DMS153 (cell line): ENCODE measurements at places on chromosomes 3 and 15.

GRCh38 chr3:158488670-158489069 lies 82.3 kb upstream of the MLF1 start:
- DNase-seq: no peak

DNA sequence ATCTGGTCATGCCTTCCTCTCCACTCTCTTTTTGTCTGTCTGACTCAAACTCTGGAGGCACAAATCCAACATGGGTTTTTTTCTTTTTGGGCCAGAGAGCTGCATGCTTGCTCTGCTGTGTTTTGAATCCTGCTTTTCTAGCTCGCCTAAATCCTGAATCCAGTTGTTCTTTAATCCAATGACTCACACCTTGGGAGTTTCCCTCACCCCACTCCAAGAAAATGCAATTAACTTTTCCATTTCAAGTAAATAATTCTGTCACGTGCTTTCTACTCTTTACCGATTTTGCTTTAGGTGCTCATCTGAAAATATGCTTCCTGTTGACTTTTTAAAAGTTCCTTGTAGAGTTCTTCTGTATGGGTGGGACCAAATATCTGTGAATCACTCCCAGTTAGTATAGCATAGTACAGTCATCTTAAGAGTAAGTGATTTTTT lies 47.6 kb downstream of the SLMAP start:
- DNase-seq: no peak

DNA sequence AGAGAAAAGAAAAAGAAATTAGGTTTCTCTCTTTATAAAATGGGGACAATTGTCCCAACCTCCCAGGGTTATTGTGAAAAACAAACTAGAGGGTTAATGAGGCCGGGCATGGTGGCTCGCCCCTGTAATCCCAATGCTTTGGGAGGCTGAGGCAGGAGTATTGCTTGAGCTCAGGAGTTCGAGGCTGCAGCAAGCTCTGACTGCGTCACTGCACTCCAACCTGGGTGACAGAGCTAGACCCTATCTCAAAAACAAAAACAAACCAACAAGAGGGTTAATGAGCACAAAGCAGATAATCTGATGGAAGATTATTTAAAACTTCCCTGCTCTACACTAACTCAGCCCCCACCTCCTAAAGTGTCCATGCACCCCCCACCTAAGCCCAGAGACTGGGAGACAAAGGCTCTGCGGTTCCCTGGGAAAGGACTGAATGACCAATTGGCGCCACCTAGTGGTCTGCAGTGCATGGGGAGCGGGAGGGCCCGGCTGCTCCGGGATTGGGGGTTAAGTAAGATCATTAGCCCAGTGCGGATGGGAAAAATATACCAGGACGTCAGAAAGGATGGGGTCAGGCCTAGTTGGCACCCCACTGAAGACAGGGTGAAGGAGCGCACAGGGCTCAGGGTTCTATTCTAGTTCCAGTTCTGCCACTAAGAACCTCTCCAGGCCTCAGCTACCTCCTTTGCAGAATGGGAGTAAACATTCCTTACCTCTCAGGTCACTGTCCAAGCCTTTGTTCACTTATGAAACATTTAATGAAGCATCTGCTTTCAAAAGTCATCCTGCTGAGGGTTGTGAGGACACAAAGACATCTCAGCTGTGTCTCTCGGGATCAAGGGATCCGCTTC lies 15.6 kb downstream of the PIF1 start:
- no peak for DNase-seq

DNA sequence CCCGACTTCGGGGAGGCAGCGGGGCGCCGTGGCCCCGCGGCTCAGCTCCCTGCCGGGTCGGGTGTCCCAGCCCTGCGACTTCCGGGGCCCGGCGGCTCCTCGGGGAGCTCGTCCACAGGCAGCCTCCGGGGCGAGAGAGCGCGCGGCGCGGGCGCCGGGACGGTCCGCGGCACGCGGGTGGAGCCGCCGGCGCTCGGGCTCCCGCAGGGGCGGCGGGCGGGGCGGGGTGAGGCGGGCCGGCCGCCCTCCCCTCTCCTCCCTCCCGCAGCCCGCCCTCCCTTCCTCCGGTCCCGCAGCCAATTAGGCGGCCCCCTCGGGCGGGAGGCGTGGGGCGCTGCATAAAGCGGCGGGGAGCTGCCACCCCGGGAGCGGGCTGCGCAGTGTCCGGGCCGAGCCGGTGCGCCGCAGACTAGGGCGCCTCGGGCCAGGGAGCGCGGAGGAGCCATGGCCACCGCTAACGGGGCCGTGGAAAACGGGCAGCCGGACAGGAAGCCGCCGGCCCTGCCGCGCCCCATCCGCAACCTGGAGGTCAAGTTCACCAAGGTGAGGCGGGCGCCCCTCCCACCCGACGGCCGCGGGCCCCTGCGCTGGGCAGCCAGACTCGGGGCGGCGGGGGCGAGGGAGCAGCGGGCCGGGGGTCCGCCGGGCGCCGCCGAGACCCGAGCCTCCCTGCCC lies at the start of gene ALDH1A3:
ALDH1A3 (plus strand) TSS at position 368 of the 675 bp plus-strand sequence; CDS start at position 445, 77 bp downstream.
- DNase-seq: no peak

DNA sequence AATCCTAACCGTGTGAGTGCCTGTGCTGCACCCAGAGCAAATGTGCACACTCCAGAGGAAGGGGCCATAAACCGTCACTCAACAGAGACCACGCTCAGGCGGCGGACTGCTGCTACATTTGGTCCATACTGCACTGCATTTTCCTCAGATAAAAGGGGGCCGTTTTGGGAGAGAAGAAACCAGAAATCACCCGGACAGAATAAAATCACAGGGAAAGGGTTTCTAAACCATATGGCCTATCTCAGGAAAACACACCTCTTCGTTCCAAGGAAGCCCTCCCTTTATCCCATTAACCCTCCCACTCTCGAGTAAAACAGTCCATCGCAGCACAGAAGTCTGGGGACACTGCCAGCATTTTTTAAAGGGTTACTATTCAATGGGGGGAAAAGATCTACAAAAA lies 7.6 kb downstream of the IL17RD start:
- no peak for DNase-seq

GRCh38 chr15:75891895-75892294 lies 11.8 kb upstream of the FBXO22 start:
- DNase-seq: no peak

- peak; percentile 42 for DNase-seq
These were observed 60.9 kb downstream of the ARNT2 start for GRCh38 chr15:80464951-80465625.

DNA sequence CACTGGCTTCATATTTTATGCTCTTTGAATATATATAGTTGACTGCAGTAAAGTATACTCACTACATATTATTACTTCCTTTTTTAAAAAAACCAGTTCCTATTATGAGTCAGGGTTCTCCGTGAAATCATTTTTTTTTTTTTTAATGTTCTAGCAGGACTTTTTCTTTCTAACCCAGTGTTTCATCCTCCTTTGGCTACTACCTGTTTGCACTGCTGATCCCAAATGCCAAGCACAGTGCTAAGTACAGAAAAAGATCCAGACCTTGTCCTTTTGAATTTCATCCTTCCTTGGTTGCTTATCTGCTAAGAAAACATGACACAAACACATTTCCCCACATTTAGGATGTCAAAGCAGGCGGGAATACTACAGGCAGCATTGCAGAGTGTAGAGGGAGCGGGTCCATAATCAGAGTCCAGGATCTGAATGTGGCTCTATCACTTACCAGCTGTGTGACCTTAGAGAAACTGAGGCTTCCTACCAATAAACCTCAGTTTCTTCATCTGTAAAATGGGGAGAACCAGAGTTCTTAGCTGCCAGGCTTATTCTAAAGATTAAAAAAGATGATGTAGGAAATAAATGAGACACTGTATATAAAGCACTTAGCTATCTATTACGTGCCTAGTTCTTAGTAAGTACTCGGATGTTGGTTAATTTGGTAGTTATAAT lies 37.2 kb upstream of the ANPEP start:
- no peak for DNase-seq

- DNase-seq: no peak
These were observed 2.9 kb downstream of the PHC3 start for GRCh38 chr3:170178651-170179050.

GRCh38 chr15:100434038-100434437 lies 92.3 kb upstream of the ADAMTS17 start:
- no peak for DNase-seq

DNA sequence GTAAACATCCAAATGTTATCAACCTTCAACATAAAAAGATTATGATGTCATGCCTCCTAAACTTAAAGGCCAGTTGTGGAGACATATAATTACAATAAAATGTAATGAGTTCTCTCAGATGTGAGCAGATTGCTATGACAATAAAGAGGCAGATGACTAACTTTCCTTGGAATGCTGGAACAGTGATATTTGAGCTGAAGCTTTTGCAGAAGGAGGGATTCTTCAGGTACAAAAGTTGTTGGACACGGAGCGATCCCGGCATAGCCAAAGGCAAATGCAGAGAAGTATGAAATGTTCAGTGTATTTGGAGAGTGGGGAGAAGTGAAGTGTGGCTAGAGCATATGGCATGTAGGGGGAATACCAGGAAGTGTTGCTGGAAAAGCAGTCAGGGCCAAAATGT lies 520.1 kb downstream of the FGF12 start:
- no peak for DNase-seq

DNA sequence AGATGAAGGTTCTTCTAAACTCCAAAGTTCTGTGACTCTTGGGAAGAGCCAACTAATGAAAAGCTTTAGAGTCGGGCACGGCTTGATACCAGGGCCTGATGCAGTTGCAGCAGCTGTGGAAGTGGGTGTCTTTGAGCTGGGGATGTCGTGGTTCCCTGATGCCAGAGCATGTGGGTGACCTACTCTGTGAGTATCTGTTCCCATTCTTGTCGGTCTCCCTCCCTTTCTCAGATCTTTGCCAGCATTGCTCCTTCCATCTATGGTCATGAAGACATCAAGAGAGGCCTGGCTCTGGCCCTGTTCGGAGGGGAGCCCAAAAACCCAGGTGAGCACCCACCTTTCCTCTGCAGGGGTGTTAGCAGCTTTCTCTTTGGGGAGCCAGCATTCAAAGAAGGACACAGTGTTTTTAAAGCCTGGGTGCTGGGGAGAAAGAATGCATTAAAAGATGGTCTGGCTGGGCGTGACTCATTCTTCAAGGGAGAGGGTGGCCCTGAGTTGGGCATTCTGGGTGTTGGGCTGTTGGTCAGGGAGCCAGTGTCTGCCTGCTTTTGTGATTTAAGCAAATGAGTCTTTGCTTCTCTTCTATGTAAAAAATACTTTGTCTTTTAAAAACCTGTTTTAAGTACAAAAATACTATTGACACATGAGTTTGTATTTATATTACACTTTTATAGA lies 13.2 kb upstream of the PODXL2 start:
- no peak for DNase-seq

GRCh38 chr15:31311735-31312619 lies 14.7 kb upstream of the KLF13 start:
- DNase-seq: no peak

- no peak for DNase-seq
These were observed 22.4 kb downstream of the RCN2 start for GRCh38 chr15:76953913-76954312.

DNA sequence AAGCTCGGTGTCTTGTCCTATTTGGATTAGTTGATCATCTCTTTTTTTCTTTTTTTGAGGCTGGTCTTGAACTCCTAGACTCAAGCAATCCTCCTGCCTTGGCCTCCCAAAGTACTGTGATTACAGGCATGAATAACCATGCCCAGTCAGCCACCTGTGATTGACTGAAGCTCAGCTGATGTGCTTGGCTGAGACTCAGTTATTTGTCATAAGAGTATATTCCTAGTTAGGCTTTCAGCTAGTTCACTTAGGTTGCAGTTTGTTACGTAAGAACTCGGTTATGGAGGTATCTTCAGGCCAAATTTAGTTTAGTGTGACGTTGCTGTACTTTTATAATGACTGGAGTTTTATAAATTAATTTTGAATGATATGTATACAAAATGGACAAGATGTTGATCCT lies 365.0 kb downstream of the SV2B start:
- DNase-seq: no peak

DNA sequence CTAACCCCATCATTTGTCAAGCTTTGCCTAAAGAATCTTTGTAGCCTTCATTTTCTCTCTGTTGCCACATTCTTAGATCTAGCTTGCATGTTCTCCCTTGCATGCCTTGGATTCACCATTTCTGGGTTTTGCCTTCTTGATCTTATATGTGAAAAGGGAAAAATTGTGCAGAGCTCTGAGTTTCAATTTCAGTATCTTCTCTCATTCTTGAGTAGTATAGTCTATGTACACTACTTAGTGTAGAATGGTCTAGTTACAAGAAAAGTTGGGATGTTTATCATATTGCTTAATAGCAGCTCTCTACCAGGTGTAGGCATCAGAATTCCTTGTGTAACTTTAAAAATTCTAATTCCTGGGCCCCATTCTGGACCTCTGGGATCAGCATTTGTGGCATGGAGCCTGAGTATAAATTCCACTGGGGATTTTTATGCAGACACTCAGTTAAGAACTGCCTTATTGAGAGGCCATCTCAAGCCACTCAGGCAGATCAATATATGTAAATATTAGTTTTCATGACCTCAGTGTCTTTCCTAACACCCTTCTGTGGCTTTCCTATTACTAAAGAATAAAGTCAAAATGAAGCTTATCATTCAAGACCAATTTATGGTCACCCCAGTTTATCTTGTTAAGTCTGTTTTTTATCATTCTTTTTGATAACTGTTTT lies 23.4 kb downstream of the GTF2E1 start:
- no peak for DNase-seq

DNA sequence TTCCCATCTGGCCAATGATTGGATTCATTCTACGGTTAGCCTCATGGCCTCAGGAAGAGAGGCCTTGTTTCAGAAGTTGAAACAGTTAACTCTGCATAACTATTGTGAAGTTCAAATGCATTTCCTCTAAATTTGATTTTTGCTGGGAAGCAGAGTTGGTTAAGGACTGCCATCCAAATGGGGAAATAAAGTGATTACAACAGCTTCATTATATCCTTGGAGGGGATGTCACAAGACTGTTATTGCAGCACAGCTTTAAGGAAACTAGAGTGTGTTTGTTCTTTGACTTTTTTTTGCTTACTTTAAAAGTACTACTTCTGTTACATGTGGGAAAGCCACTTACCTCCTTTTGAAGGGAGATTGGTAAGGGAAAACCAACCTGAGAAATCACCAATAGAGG lies 164.8 kb downstream of the AKAP13 start:
- no peak for DNase-seq

DNA sequence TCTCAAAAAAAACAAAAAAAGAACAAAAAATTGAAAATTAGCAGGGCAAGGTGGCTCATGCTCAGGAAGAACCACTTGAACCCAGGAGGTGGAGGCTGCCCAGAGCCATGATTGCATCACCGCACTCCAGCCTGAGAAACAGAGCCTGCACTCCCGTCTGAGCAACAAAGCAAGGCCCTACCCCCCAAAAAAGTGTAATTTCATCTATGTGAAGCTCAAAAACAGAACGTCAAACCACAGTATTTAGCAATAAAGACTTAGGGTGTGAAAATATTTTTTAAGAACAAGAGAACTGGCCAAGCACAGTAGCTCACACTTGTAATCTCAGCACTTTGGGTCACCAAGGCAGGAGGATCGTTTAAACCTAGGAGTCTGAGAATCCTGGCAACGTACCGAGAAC lies 38.2 kb downstream of the STAG1 start:
- DNase-seq: no peak
